Activated CD8-positive, alpha-beta T cell treated with anti-CD3 and anti-CD28 coated beads for 36 hours (primary cell): ENCODE measurements at places on chromosomes 7 and 10. TPM values are rescaled to one million over a fixed set of nuclear protein-coding genes. Genes with fewer than 3 reads are reported as not detected.

Gene WDR86
- 0.25 TPM for total RNA-seq

Gene CLEC2L
- total RNA-seq: not detected

Gene DKK1
- not detected for total RNA-seq

Gene TWIST1
- total RNA-seq: not detected

- no peaks in the 10 kb centered on the region for H3K36me3 ChIP-seq
- DNase-seq: peak; percentile 31
- H3K4me1 ChIP-seq: peaks cover 19% of the 10 kb centered on the region
- no peaks in the 10 kb centered on the region for H3K27me3 ChIP-seq
- H3K4me3 ChIP-seq: peak overlapping the region; percentile 96
- H3K27ac ChIP-seq: peak overlapping the region; percentile 84
These were observed 820 bp downstream of the BBS9 start for GRCh38 chr7:33130184-33130583.

DNA sequence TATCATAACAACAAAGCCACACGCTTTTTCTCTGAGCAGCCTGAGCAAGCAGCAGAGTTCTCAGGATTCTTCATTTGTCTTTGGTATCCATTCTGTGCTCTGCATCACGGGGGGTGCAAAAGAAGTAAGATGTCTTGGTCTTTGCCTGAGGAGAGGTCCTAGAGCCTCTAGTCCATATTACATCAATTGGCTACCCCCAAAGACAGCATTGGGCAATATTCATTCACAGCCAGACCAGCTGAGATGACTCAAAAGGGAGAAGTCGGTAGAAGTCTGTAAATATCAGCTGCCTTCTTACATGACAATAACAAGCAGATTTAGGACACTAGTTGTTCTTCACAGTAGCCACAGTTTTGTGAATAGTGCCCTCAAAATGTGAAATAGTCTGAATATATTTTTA is 66.6 kb downstream of the FZD1 start:
- H3K4me3 ChIP-seq: no peak overlapping the region
- H3K36me3 ChIP-seq: no peaks in the 10 kb centered on the region
- peaks cover 2% of the 10 kb centered on the region for H3K27me3 ChIP-seq
- no peaks in the 10 kb centered on the region for H3K4me1 ChIP-seq
- no peak for DNase-seq

Gene SBDS
- 63.7 TPM for total RNA-seq
